ENCODE measurements at places on chromosomes 4 and X.

- no peak for DNase-seq
Observed at GRCh38 chr4:151930372-151930771, 169.6 kb upstream of the GATB start.

DNA sequence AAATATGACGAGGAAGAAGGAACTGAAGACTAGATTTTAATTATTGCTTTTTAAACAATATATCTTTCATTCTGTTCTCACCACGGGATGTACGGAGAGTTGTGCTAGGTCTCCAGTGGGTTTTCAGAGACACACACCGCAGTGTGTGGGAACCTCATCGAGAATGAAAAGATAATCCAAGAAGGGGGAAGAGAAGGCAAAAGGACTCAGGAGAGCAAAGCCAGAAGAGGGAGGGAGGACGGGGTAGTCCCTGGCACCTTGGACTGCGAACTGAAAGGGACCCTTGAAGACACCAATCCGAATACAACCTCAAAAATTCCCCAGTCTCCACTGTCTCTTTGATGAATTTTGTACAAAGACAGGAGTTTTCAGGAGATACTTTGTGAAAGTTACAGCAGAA, 932 bp upstream of the LEF1 start:
- DNase-seq, result no peak

DNA sequence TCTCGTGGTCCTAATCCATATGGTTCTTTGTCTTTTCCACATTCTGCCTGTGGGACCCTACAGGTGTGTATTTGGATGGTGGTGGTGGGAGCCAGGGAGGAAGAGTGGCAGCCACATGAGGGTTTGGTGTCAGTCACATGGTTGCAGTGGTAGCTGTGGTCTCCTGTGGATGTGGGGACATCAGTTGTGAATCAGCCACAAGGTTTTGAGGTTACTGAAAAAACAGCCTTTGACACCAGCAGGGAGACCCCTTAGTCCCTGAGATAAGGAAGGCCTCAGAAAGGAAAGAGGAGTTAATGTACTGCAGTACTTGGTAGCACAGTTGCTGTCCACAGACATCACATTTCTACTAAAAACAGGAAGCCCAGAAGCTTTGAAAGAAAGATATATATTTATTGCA, 15.8 kb upstream of the GAGE10 start:
- no peak for DNase-seq

DNA sequence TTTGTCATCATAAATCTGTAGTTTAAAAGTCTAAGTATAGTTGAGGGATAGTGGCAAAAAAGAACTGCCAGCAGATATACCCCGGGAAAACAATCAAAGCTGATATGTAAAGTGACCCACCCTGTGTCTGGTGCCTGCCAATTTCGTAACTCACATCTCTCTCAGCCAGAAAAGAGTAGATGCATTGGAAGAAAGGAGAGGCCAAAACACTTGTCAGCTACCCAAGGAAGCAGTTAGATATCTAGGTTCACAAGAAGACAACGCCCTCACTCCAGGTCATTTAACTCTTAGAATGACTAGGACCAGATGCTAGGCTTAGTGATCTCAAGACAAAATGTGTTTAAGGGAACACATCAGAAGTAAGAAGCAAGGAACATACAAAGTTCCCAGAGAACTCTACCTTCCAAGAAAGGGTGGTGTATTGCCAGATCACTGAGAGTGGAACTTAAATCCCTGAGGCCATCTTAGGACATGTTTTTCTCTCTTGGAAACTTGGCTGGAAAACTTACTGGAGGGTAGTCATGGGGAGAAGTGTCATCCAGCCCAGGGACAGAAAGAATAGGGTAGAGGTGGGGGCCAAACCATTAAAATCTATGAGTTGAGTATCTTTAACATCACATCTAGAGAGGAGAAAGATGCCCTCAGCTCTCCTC, 125.9 kb downstream of the SHISA3 start:
- DNase-seq, result no peak

DNA sequence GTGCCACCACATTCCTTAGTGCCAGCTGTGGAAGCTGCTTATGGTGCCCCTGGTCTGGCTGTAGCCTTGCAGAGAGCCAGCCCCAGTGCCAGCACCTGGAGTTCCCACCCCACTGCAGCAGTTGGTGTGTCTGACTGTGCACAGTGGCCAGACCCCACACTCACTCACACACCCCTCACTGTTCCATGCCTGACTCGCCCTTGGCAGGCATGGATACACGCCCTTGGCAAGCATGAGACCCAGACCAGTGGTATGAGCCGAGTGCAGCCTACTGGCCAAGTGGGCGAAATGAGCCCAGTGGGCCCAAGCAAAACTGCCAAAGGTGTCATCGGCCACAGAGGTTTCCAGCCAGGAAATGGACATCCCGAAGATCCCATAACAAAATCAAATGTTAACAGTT, 27.4 kb downstream of the NAA11 start:
- DNase-seq, result no peak

GRCh38 chr4:110184791-110185155, 13.6 kb downstream of the ELOVL6 start:
- DNase-seq, result no peak

DNA sequence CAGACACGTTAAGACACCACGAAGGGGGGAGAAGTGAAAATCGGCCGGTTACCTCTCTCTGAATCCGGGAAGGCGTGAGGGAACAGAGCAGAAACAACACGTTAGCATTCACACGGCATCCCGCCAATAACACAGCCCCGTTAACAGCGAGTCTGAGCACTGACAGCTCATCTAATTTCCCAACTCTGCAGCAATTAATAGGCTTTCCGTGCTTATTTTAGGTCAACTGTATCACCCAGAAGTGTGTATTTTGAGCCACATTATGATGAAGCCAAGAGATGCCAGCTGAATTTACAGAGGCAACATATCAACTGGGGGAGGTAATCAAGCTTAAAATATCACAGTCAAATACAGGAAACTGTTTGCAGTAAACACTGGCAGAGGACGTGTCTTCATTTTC, 92.6 kb downstream of the NSUN7 start:
- DNase-seq, result no peak

Data from stimulated activated CD8-positive, alpha-beta memory T cell treated with anti-CD3 and anti-CD28 coated beads, Interleukin-12 subunit alpha, Interleukin-12 subunit beta, amount 100 ng/mL, for 4 hours (primary cell).